Activated CD4-positive, alpha-beta T cell treated with anti-CD3 and anti-CD28 coated beads for 1 hour (primary cell): ENCODE measurements at places on chromosomes 7 and 10.

GRCh38 chr10:17003151-17003550 lies 126.5 kb downstream of the CUBN start:
- peak; percentile 58 for DNase-seq

DNA sequence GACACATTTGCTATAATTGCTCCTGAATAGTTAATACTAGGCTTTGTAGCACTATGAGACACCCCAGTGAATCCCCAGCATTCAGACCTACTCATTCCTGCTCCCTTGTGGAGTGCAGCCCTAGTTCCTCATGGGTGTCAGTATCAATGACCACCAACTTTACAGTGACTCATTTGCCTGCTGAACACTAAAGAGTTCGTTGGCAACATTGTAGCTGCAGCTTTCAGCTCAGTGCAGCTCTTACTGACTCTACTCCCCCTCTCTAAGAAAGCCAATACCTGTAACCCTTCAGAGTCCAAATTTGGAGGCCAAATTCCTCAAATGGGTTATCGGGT lies 127.1 kb upstream of the MTPN start:
- no peak for DNase-seq

- no peak for DNase-seq
Measured at GRCh38 chr7:77867537-77867865, 68.9 kb downstream of the PHTF2 start.

GRCh38 chr7:31475368-31475767 lies 38.5 kb upstream of the ITPRID1 start:
- no peak for DNase-seq

- no peak for DNase-seq
Measured at GRCh38 chr7:72187179-72187578, 225.0 kb downstream of the CALN1 start.

DNA sequence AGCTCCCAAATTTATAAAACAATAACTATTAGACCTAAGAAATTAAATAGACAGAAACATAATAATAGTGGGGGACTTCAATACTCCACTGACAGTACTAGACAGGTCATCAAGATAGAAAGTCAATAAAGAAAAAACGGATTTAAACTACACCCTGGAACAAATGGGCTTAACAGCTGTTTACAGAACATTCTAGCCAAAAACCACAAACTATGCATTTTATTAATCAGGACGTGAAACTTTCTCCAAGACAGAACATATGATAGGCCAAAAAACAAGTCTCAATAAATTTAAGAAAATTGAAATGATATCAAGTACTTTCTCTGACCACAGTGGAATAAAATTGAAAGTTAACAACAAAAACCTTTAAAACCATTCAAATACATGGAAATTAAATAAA lies 46.4 kb downstream of the ZNF680 start:
- no peak for DNase-seq

DNA sequence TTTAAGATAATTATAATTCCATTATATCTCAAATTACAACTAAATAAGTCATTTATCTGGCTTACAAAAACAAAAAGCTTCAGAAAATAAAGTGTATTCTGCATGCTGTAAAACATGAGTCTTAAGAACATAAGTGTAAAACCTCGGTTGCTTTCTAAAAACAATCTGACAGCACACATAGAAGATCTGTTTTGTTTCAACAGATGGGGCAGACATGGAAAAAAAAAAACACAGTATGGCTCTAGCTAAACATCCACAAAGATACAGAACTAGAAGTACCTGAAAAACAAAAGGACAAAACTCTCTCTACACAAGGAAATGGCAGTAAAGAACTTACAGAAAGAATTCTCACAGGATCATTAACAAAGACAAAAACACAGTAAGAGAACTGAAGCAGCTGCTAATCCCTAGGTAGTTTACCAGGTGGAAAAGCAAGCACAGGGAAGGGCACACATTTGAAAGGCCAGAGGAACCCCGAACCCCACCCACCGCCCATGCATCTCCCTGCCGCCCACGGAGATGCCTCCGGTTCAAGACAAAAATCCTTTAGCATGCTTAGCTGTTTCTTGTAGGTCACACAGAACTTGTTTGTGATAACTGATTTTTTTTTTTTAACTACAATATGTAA lies 42.5 kb downstream of the DLD start:
- no peak for DNase-seq
